ENCODE measurements at places on chromosomes 7 and 10. TPM values are rescaled to one million over a fixed set of nuclear protein-coding genes. Genes with fewer than 3 reads are reported as not detected.

Gene KIAA1549
- not detected for polyA plus RNA-seq

Gene ZNF25
- 3.2 TPM for polyA plus RNA-seq

Gene CALML3
- polyA plus RNA-seq, result not detected

Gene KRIT1
- polyA plus RNA-seq, result 15.6 TPM

Gene CDNF
- 1.1 TPM for polyA plus RNA-seq

Gene CFAP58
- polyA plus RNA-seq, result not detected

Gene SGCE
- polyA plus RNA-seq, result 9.0 TPM

Gene CXCL12
- polyA plus RNA-seq, result not detected

Gene SPDYE9
- polyA plus RNA-seq, result 0.19 TPM

Gene SEMA3A
- polyA plus RNA-seq, result 0.08 TPM

Gene PSTK
- polyA plus RNA-seq, result 7.0 TPM

Gene TBX20
- not detected for polyA plus RNA-seq

Gene ITIH2
- polyA plus RNA-seq, result not detected

Gene SLC26A5
- not detected for polyA plus RNA-seq

Gene FAM24B
- polyA plus RNA-seq, result 10.5 TPM

Gene POM121L12
- polyA plus RNA-seq, result not detected

Gene NRP1
- polyA plus RNA-seq, result not detected

Gene CHRM2
- not detected for polyA plus RNA-seq

Gene PPP1R3C
- polyA plus RNA-seq, result not detected

Gene NUTM2D
- 0.19 TPM for polyA plus RNA-seq

Gene PTN
- not detected for polyA plus RNA-seq

Gene C1QL3
- polyA plus RNA-seq, result 0.21 TPM

Gene MASTL
- polyA plus RNA-seq, result 3.8 TPM

Gene NT5C2
- 50.1 TPM for polyA plus RNA-seq

Gene PNLIPRP1
- not detected for polyA plus RNA-seq

Gene TACC2
- not detected for polyA plus RNA-seq

Gene NSUN5
- 58.4 TPM for polyA plus RNA-seq

Gene NAMPT
- 19.4 TPM for polyA plus RNA-seq

Gene TMEM26
- not detected for polyA plus RNA-seq

Gene BTAF1
- polyA plus RNA-seq, result 14.5 TPM

Gene TSPAN12
- not detected for polyA plus RNA-seq

Gene PRTFDC1
- not detected for polyA plus RNA-seq

Gene PDZD7
- polyA plus RNA-seq, result not detected

Gene PDE6C
- not detected for polyA plus RNA-seq

Gene SFRP4
- not detected for polyA plus RNA-seq

Gene MMP21
- not detected for polyA plus RNA-seq

Gene ACTL6B
- not detected for polyA plus RNA-seq

Gene FGFR2
- polyA plus RNA-seq, result not detected

Gene ANKRD1
- polyA plus RNA-seq, result not detected
